ENCODE measurements at places on chromosomes 13 and 19.

GRCh38 chr13:40158757-40159156 lies 503.3 kb downstream of the COG6 start:
- DNase-seq: no peak

DNA sequence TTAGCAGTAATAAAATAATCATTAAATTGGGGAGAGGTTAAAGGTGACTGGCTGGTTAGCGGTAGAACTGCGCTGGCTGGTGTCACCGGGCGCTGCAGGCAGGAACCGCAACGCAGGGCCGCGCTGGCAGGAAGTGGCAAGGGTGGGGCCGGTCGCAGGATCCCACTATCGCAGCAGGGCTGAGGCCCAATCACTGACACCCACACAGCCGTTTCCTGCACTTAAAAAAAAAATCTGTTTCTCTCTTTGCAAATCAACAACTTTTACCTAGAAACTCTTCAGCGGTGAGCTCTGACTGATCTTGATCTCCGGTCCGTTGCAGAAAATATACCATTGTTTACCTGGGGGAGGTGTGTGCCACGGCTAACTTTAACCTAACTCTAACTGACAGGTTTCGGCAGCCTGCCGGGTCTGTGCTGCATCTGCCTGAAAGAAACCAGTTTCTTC lies 46.9 kb downstream of the KLF2 start:
- DNase-seq: peak; percentile 92

- DNase-seq: no peak
These were observed 116.4 kb downstream of the STK24 start for GRCh38 chr13:98460516-98460915.

DNA sequence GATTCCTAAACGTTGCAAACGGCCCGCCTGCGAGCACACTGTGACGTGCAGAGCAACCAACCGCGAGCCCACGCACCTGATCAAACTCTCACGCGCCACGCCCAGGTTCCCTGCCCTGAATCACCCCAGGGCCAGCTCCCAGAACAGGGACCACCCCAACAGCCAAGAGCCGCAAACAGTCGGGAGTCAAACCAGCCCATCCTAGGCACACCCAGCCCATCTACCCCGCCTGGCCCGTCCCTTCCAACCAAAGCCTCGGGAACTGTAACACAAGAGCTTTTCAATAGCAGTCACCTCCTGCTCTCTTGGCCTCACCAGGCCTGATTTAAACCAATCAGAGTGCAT lies 8.9 kb downstream of the PIP5K1C start:
- no peak for DNase-seq

GRCh38 chr19:36060430-36060829 lies 5.7 kb downstream of the WDR62 start:
- peak; percentile 53 for DNase-seq

DNA sequence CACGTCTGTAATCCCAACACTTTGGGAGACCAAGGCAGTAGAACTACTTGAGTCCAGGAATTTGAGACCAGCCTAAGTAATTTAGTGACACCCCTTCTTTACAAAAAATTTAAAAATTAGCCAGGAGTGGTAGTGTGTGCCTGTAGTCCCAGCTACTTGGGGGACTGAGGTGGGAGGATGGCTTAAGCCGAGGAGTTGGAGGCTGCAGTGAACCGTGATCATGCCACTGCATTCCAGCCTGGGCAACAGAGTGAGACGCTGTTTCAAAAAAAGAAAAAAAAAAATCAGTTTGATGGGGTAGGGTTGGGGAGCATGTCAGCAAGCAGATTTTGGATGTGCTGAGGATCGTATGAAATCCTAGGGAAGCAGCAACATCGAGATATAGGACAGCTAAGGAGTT lies 4.2 kb downstream of the CEACAM19 start:
- DNase-seq: no peak

DNA sequence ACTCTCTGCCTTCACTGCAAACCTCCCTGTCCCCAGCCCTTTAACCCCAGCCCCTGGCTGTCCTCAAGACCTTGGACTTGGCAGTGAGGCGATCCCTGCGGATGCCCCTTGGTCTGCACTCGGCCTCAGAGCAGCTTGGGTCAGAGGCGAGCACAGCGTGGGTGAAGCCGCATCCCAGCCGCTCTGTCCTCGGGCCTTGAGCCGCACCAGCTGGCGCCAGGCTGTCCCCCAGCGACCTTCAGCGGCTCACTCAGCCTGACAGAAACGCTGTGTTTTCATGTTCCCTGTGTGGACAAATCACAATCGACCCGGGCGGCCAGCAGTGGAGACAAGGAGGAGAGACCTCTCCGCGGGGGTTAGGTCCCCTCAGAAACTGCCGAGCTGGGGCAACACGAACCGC lies 52.0 kb downstream of the GNG7 start:
- no peak for DNase-seq

DNA sequence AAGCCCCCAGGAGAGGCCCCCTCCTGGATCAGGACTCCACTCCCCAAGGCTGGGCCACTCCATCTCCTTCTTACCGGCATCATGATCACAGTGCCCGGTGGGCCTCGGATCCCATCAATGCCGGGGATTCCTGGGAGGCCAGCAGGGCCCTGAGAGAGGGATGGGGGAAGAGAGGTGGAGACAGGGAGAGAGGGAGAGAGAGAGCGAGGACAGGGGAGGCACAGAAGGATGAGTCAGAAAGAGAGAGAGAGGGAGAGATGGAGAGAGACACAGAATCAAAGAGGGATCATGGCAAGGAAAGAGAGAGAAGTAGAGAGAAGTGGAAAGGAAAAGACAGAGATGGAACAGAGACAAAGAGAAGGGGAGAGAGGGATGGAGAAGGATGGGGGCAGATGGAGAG lies 13.8 kb downstream of the COL5A3 start:
- no peak for DNase-seq

- no peak for DNase-seq
These were observed 19.5 kb downstream of the PTPRS start for GRCh38 chr19:5321066-5321642.

DNA sequence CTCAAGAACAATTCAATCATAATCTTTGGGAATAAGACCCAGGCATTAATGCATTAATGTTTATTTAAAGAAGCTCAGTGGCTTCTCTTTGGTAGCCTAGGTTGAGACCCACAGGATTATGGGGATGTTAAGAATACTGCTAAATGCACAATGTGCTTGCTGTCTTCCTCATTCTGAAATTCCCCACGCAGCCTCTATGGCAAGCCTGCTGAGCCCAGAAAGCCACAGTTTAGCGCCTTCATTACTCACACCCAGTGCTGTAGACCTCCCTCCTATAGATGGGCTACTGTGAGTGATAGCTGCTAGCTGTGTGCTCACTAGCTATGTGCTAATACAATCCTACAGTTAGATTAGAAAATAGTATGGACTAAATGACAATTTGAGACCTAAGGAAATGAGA lies 90.6 kb downstream of the TNFSF13B start:
- peak; percentile 25 for DNase-seq

DNA sequence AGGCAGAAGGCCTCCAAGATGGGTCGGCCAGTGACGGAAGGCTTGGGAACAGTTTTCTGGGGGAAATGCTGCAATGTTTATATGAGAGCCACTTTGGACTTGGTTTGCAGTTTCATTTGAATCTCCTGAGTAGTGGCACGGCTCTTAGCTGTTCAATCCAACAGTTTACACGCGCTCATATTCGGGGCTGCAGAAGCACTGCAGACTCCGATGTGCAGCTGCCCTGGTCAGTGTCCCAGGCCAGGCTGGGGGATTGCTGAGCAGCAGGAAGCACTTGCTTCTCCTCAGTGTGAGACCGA lies 31.7 kb downstream of the CEBPG start:
- DNase-seq: no peak

DNA sequence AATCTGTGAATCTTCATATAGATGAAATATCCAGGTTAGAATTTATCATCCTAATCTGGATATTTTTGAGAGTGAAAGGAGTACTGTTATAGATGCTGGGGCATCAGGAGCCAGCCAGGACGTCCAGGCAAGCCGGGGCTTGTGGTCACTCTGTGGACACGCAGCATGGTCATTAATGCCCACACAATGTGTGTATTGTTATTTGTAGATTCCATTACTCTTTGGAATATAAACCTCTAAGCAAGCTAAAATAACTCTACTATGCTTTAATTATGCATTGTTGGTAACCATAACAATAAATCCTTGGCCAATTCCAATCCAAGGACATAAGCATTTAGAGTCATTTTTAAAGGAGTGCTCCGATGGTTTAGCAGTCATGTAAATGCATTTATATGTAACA lies 137.9 kb downstream of the TM9SF2 start:
- no peak for DNase-seq

- DNase-seq: peak; percentile 43
These were observed at the start of gene GRIN2D for GRCh38 chr19:48393559-48394330. Gene GRIN2D (plus strand): TSS chr19:48393668. CDS start chr19:48398393, 4,725 bp downstream.

DNA sequence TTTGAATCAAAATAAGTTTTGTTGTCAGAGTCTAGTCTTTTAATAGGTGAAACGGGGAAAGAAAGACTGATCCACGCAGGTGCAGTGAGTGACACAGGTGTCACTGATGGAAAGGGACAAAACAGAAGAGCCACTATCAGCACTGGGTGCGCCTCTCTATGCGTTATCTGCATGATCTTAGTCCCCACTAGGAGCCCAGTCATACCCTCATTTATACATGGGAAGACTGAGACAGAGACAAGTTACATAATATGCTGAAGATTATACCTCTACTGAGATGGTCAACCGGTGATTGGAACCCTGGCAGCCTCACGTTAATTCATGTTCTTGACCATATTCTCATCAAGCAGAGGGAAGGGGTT lies 3.4 kb downstream of the LRCH1 start:
- DNase-seq: no peak

DNA sequence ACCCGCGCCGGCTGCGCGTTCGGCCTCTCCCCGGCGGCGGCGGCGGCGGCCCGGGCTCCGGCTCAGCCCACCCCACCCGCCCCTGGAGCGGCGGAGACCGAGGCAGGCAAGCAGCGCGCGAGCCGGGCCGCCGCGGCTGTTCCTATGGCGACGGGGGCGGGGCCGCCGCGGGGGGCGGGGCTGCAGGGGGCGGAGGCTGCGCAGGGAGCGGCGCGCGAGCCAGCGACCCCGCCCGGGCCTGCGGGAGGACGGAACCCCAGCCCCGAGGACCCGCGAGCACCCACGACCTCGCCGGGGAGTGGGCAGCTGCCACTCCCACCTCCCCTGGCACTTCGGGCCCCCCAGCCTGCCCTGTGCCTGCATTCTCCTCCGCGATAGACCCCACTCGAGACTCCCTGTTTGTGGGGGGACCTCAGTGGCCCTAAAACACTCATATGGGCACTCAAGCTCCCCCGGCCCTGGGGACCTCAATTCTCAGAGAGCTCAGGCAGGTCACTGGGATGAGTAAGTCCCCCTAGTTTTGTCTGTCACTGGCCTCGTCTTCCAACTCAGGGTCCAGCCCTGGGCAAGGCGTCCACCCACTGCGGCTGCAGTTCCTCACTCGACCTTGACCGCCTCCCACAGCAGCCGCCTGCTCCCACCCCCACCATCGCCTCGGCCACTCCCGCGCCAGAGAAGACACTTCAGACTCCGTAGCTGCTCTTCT lies at the start of gene CTXN1:
TSS of gene CTXN1 (minus strand) at position 115 of the 706 bp plus-strand sequence. CDS start 597 bp downstream, outside the sequence.
- DNase-seq: peak; percentile 78
